ENCODE measurements at places on chromosomes 3 and 15.

DNA sequence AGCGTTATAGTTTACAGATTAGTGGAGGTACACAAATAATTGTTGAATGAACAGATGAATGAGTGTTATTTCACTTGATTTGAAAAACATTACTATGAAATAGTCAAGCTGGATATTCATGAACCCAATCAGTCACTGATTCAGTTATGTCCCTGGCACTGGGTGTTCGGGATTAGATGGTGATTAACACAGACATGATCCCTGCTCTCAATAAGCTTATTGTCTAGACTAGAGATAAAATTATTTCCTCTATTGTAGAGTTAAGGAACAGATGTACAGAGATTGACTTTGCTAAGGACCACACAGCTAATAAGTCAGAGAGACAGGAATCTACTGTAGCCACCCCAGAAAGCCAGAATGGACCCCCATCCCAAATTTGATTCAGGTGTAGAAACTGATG lies 963 bp downstream of the GRAMD1C start:
- DNase-seq: no peak

DNA sequence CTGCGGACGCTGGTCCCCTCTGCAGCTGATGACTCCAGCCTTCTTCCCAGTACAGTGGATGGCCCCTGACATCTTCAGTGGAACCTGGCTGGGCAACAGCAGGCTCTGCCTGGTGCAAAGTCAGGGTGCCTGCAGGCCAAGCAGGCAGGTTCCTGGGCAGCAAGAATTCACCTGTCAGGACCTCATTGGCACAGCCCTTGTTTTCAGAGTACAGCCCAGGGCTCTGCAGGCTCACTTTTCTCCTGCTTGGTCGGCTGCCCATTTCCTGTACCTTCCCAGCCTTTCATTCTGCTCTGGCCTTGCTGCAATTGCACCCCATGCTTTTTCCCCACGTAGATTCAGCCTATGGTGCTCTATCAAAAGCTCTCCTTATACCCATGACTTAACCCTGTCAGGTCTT lies 56.0 kb downstream of the LRTM1 start:
- no peak for DNase-seq

DNA sequence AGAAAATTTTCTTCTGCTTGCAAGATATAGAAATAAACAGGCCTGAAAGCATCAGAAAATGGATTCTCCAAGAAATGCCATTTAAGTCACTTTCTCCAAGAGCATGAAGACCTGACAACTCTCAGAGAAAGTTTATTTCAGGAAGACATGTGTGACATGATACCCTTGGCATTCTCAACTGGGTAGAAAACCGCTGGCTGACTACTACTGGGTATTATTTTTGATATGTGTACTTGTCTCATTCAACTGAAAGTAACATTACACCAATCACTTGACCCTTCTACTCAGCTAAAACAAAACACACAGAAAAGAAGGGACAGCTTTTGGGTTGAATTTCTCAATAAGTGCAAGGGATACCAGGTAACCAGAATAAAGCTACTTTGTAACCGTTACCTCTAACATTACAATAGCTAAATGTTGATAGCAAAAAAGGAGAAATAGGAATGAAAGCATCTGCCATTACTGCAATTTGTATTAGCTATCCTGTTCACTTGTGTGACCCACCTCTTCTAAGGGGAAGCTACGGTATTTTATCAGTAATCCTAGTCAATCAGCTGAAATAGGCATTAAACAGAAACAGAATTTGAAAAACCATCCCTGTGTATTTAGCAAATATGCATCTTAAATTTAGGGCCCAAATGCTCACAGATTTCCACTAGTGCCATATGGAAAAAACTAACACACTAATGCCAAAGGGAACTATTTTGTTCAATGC lies 7.3 kb downstream of the TRA2B start:
- DNase-seq: no peak

DNA sequence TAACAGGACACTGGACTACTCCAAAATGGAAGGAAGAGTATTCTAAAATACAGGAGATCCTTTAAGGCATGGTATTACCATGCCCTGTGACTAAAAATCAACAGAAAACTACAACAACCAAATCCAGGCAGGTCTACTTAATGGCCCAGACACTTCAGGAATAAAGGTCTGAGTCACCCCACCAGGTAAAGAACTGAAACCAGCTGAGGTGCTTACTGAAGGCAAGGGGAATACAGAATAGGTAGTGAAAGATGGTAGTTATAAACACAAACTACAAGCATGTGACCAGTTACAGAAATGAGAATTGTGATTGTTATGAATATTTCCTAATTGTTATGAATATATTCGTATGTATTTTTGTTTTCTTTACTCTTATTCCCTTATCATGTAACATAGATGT lies 13.4 kb downstream of the IFT57 start:
- DNase-seq: no peak

DNA sequence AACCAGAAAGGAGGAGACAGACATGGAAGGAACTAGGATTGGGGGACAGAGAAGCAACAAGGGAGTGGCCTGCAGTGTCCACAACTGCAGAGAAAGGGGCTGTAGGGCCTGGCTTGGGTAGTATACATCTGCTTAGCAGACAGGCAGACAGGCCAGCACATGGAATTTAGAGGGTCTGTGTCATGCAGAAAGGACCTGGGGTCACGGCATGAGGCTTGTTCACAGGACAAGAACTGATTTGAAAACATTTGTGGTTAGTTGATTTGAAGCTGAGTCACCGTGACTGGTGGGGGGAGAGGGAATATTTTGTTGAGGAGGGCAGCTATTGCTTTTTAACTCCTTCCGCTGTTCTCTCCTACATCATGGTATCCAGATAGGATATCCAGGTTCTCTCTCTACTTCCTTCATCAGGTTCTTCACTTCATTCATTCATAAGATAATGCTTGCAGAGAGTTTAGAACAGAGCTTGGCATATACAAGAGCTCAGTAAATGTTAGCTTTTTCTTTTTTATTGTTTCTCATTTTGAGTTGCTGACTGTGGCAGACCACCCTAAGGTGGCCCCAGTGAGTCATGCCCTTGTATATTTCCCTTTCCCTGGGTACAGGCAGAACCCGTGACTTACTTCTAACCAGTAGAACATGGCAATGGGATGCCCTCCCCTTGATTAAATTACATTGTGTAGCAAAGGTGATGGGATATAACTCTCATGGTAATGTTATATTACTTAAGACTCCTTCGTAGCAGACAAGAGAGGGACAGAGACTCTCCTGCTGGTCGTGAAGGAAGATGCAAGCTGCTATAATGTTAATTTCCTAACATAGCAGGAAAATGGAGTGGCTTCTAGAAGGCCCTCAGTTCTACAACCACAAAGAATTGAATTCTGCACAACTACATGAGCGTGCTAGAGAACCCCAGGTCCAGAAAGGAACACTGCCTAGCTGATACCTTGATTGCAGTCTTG lies 95.0 kb upstream of the NMNAT3 start:
- no peak for DNase-seq

DNA sequence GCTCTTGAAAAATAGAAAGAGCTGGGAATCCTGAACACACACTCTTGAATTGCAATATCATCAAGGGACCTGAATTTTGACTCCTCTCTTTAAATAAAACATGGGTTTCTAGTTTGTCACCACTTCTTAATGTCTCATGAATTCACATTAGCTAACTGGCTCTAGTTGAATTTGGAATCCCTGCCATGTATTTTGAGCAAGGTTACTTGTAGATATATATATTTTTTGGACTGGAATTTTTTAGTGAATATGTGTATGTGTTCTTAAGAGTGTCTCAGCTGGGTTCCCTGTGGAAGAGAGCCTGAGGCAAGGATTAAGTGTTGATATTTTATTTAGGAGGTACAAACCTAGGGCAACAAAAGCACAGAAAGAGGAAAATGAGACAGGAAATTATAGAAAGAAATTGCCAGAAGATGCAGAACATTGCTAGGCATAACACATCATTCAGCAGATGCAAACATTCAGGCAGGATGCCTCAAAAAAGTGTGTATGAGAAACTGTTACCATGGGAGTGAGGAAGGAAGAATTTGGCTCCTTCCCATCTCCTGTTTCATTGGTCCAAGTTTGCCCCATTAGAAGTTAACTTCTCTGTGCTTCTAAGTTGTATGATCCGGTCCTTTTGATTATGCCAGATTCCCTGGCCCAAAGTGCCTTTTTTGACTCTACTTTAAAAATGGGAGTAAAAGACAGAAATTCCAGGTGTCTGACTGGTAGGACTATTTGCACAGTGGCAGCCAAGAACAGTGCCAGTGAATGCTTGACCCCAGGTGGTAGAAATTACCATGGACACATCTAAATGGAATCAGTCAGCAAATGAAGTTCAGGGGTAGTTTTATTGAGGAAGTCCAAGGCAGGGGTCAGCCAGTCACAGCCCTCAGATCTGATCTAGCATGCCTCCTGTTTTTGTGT lies 253.7 kb upstream of the TGFBR2 start:
- no peak for DNase-seq

DNA sequence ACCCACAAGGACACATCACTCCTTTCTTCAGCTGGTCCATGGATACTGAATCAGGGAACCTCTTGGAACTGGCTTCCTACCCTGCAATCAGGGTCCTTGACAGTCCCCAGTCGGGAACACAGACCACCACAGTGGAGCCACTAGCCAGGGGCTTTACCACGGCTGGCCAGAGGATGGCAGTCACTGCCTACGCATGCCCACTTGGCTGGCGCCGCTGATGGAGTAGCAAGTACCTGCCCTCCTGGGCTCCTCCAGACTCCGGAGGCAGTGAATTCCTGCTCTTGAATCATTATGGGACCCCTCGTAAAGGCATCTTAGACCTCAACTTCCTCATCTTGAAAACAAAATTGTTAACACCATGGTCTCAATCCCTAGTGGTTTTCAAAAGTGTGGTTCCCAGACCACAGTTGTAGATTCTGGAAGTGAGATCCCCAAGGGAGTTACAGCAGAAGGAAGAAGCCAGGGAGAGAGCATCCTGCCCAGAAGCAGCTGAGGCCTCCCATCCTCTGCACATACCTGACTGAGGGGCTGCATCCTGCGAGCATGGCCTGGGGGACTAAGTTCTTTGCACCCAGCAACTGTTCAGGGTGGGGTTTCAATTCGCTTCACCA lies 9.1 kb upstream of the SKIC8 start:
- peak; percentile 46 for DNase-seq
